ENCODE measurements at places on chromosomes 5 and 9. TPM values are rescaled to one million over a fixed set of nuclear protein-coding genes. Genes with fewer than 3 reads are reported as not detected.

DNA sequence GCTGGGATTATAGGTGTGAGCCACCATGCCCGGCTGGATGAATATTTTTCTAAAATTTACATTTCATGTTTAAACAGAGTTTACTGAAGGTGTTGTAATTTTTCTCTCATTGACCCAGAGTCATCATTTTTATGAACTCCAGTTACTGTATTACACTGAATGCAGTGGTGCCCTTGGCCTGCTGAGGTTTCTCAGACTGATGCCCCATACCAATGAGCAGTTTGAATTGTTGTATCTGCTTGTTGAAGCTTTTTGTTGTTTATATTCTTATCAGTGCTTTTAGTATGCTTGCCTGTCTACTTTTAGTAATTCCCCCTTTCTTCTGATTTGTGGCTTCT is 29.9 kb downstream of the NFX1 start:
- DNase-seq: no peak

- DNase-seq: no peak
Observed at GRCh38 chr9:134414900-134415425, 88.7 kb downstream of the RXRA start.

The FBP2 gene
- polyA plus RNA-seq: not detected

The RNF224 gene
- polyA plus RNA-seq: 15.2 TPM

- DNase-seq: no peak
Observed at GRCh38 chr5:168401880-168402279, 84.4 kb upstream of the RARS1 start.
